Stimulated activated CD8-positive, alpha-beta memory T cell treated with anti-CD3 and anti-CD28 coated beads, Interleukin-2, amount 100 ng/mL, for 1 hour (primary cell): ENCODE measurements at places on chromosomes 5 and 9.

DNA sequence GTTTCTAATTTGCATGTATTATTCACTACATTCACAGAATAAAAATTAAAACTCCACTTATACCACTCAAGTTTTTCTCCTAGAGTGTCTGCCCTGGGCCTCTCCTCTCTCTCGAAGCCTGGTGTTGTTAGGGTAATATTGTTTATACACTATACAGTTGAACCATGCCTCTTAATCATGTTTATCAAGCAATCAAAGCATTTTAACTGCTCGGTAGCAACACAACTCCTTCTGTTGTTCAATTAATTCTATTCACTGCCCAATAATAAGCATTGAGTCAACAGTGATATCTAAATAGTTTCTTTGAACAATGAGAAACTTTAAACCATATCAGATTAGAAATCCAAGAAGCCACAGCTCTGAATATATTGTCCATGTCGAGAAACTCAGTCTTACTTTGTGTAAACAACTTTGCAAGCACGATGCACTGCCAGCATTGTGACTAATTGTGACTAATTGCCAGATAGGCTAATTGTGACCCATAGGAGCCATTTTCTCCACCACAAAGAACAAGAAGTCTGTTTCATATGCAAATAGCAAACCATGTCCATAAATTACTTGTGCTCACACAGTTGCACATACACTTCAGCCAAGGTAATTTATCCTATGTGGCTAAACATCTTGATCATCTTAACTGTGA is at the start of gene DNAH5:
Gene DNAH5, minus strand, starts transcription at position 129 of the 640 bp plus-strand sequence. CDS start 250 bp downstream, outside the sequence.
- DNase-seq, result no peak

DNA sequence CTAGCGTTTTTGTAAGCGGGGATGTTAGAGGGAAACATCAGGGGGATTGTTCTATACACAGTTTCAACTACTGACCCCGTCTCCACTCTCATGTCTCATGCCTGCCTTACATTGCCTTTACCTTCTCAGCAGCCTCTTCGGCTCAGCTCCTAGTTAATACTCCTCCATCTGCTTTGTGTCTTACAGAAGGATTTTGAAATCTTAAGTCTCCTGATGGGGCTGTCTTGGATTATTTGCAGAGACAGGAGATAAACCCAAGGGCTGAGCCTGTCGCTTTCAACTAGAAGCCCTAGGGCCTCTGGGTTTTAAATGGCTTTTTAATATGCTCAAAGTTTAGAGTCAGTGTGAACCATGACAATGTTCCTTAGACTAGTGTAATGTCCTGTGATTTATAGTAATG is 161.5 kb downstream of the CARTPT start:
- DNase-seq, result no peak

GRCh38 chr5:150070821-150071220 is 15.5 kb downstream of the CSF1R start:
- no peak for DNase-seq

GRCh38 chr9:111902391-111903139 is 6.0 kb downstream of the UGCG start:
- no peak for DNase-seq

DNA sequence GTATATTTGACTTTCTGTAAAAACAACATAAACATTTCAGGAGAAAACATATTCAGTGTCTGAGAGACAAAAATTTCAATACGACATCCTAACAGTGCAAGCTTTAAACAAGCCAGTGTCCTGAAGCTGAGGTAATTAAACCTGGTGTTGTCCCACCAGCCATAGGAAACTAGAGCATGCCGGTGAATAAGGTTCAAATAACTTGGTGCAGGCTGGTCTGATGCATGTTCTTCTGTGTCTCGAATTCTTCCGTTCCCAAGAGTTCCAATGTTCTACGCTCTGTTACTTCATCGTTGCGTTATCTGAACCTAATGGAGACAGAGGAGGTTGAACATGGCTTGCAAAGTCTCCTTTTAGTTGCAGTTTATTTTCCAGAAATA is 48.9 kb downstream of the ADAMTS16 start:
- DNase-seq, result no peak

GRCh38 chr5:150288361-150288760 is 1.2 kb downstream of the CAMK2A start:
- no peak for DNase-seq
